ENCODE measurements at places on chromosomes 1 and 21.

GRCh38 chr1:42981255-42981805 lies 22.7 kb upstream of the SLC2A1 start:
- no peak for DNase-seq

DNA sequence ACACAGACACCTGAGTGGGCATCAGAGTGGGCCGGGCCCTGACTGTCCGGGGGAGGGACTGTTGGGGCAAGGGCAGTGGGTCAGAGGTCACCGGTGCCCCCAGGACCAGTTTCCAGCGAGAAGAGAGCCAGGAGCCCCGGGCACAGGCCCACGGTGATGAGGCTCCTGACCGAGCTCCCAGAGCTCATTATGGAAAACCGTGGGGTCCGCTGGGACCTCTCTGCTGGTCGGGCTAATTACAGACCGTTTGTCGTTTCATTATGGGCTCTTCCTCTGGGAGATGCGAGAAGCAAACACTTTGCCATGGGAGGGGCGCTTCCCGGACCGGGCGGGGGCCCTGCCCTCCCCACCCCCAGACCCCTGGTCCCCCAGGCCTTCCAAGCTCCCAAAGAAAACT lies 12.0 kb upstream of the TTLL10 start:
- DNase-seq: no peak

DNA sequence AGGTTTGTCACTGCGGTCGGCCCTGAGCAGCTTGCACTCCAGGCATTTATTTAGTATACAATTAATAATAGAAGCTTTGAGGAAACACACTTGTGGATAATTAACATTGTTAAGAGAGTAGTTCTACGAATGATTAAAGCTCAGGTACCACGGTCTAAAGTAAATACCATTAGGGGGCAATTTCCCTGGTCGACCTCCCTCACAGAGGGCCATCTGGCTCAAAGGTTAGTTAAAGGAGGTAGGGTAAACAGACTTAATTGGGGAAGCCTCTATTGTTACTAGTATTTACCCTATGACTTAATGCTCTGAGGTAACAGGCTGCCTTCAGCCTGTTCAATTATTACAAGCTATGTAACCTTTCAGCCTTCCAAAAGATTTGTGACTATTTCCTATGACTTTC lies 122.3 kb upstream of the SLC44A3 start:
- no peak for DNase-seq

DNA sequence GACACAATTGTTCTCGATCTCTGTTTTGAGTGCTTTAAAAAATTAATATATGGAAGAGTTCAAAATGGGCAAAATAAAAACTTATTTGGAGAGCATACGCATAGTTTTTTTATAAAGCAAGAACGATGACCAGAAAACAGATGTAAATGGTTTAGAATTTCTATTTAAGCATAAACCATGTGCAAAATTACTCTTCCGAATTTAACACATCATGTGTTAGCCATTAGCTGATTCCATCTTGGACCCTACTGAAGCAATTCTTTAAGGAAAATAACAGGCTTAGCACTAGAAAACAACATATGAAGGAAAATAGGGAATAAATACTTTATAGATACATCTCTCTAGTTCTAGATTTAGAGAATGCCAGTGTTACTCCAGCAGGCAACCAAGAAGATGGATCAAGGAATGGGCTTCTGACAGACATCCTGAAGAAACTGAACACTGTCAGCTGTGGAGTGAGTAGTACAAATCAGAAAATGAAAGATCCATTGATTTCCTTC lies 26.7 kb downstream of the CDC7 start:
- DNase-seq: no peak

DNA sequence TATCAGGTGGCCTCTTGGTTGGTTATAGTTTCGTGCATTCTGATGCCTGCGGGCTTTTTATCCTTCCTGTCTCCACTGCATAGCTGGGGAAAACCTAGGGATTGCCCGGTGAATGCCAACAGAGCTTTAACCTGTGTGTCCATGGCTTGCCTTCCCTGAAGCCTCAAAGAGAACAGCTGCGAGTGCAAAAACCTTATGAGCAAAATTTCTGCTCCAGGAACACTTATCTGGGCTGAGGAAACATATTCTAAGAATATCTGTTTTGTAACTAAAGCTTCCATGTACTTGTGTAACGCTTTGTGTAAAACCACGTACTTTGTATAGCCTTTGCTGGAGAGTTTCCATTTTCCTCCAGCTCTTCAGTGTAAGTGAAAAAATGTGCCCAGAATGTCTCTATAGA lies 7.2 kb downstream of the CNST start:
- no peak for DNase-seq

- DNase-seq: no peak
Measured at GRCh38 chr1:59917026-59917784, 9.4 kb downstream of the CYP2J2 start.

- DNase-seq: peak; percentile 11
Measured at GRCh38 chr1:2414297-2414958, 2.1 kb upstream of the PEX10 start.

DNA sequence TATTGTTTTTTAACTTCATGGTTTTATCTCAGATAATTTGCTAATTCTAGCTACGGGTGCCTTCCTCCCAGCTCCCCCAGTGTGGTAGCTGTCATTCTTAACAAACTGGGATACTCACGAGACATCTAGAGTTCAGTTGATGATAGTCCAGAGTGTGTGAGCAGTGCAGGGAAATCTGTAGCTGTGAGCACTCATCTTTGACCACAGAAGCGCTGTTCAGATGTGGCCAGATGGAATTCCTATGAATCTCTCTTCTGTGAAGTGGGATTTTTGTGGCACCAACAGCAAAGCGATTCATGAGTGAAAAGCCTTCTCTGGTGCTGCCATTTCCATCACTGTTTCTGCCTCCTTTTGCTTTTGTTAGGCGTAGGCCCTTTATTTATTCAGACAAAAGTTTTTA lies 125.1 kb downstream of the NFIA start:
- no peak for DNase-seq

All from NCI-H187 treated with DMSO at 0.1 percent for 48 hours (cell line).